ENCODE measurements at places on chromosomes 6 and 20.
A peak's percentile ranks its signal among the peaks of the same experiment; 100 is the strongest.

GRCh38 chr20:52420805-52421204, 229.2 kb upstream of the ZFP64 start:
- no peaks in the 10 kb centered on the region for H3K4me1 ChIP-seq
- no peaks in the 10 kb centered on the region for H3K27me3 ChIP-seq
- no peak overlapping the region for H3K4me3 ChIP-seq
- H3K36me3 ChIP-seq: no peaks in the 10 kb centered on the region
- DNase-seq: no peak

- H3K27me3 ChIP-seq: no peaks in the 10 kb centered on the region
- no peak for DNase-seq
- no peaks in the 10 kb centered on the region for H3K36me3 ChIP-seq
- no peak overlapping the region for H3K4me3 ChIP-seq
These were observed 221.9 kb downstream of the ADGRG6 start for GRCh38 chr6:142523515-142524375.

DNA sequence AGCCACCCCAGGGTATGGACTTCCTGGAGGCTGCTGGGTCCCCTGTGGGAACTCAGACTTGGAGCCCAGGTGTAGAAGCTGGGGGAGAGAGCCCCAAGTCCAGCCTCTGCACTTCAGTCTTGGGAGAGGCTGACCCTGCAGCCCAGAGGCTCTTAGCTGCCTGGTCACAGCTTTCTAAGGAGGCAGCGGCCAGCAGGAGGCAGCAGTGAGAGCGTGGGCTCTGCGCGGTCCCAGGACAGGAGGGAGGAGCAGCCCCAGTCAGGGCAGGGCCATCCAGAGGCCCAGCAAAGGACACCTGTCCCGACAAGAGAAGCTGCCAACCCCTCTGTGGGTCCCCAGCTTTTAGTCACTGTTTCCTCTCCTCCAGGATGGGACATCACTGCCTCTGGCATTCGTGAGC, 9.4 kb downstream of the TREML2 start:
- no peaks in the 10 kb centered on the region for H3K4me1 ChIP-seq
- H3K27me3 ChIP-seq: peaks cover 33% of the 10 kb centered on the region
- no peak for DNase-seq

GRCh38 chr6:57190140-57190539, 18.0 kb downstream of the BAG2 start:
- DNase-seq: no peak
- peaks cover 3% of the 10 kb centered on the region for H3K36me3 ChIP-seq
- H3K4me3 ChIP-seq: no peak overlapping the region
- H3K27me3 ChIP-seq: no peaks in the 10 kb centered on the region

DNA sequence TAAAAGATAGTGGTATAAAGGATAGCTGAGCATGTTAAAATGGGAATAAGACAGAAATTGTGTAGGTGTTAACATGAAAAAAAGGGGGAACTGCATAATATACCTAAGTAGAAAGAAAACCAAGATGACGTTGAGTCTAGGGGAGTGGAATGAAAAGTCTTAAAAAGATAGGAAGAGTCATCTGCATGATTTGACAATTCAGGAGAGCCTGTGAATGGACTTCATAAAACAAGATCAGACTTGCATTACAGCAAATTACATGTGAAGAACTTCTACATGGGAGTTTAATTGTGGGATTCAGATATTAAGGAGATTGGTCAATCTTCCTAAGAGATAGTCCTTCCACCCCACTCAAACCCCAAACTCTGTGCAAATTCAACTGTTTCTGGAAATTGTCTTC, 85.5 kb downstream of the WASF1 start:
- no peaks in the 10 kb centered on the region for H3K27me3 ChIP-seq
- no peak overlapping the region for H3K27ac ChIP-seq
- H3K36me3 ChIP-seq: no peaks in the 10 kb centered on the region
- no peak for DNase-seq
- H3K4me1 ChIP-seq: peaks cover 12% of the 10 kb centered on the region
- H3K4me3 ChIP-seq: no peak overlapping the region

- no peak overlapping the region for H3K27ac ChIP-seq
- no peak for DNase-seq
- no peaks in the 10 kb centered on the region for H3K27me3 ChIP-seq
- H3K36me3 ChIP-seq: no peaks in the 10 kb centered on the region
These were observed 5.9 kb upstream of the NQO2 start for GRCh38 chr6:2993755-2994317.

- H3K4me3 ChIP-seq: no peak overlapping the region
- H3K27me3 ChIP-seq: peaks cover 77% of the 10 kb centered on the region
- DNase-seq: no peak
- no peaks in the 10 kb centered on the region for H3K36me3 ChIP-seq
- no peak overlapping the region for H3K27ac ChIP-seq
- H3K4me1 ChIP-seq: peaks cover 4% of the 10 kb centered on the region
These were observed 21.3 kb downstream of the AARS2 start for GRCh38 chr6:44291841-44292240.

DNA sequence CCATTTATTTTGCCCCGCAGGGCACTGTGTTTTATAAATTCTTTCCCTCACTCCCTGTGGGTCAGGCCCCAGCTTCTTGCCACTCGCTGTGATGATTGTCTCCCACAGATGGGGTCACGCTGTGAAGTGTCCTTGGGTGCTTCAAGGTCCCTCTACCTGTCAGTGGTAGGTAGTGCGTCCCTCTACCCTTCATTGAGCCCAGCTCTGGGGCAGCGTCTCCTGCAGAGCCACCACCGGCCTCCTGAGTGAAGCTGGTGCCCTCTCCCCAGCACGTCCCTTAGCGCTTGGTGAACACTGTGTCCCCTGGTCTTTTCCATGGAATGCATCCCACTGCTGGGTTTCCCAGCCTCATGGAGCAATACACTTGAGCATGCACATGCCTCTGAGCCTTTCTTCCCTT, 108.2 kb downstream of the NRN1 start:
- no peak for DNase-seq
- no peaks in the 10 kb centered on the region for H3K27me3 ChIP-seq
- no peaks in the 10 kb centered on the region for H3K4me1 ChIP-seq
- no peaks in the 10 kb centered on the region for H3K36me3 ChIP-seq
- no peak overlapping the region for H3K4me3 ChIP-seq
- no peak overlapping the region for H3K27ac ChIP-seq

- no peaks in the 10 kb centered on the region for H3K4me1 ChIP-seq
- no peak overlapping the region for H3K27ac ChIP-seq
- peak; percentile 57 for DNase-seq
- no peaks in the 10 kb centered on the region for H3K36me3 ChIP-seq
These were observed 124.5 kb downstream of the PHACTR3 start for GRCh38 chr20:59728722-59729430.

- H3K27me3 ChIP-seq: no peaks in the 10 kb centered on the region
- no peak overlapping the region for H3K4me3 ChIP-seq
- no peak overlapping the region for H3K27ac ChIP-seq
- H3K36me3 ChIP-seq: no peaks in the 10 kb centered on the region
- no peaks in the 10 kb centered on the region for H3K4me1 ChIP-seq
These were observed 30.5 kb upstream of the SMIM8 start for GRCh38 chr6:87291883-87292282.

DNA sequence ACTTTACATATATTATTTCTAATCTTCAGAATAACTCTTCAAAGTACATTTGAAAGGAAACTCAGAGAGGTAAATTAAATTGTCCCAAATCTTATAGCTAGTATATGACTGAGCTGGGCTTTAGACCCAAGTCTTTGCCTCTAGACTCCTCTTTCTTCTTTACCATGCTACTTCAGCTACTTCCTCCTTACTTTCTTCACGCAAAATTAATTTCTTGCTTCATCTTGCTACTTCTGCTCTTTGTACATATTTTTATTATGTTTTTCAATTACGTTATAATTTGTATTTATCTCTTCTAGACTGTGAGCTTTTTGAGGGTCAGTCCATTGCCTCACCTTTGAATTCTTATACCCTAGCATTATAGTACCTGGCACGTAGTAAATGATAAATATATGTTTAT, 5.3 kb downstream of the TMEM170B start:
- no peaks in the 10 kb centered on the region for H3K27me3 ChIP-seq
- DNase-seq: no peak

DNA sequence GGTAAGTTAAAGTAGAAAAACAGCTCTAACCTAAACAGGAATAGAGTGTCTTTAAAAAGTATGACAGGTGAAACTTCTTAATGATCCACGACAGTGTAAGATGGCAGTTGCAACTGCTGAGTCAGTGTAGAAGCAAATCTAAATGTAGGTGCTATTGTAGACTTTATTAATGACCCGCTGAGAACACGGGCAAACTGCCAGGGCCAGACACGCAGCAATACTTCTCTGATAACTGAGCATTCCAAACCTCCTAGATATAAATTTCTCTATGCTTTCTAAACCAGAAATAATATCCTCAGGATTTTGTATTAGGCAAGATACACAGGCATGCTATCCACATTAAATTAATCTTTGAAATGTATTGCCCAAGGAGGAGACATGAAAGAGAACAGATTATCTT, 1076.4 kb downstream of the HACE1 start:
- H3K27ac ChIP-seq: no peak overlapping the region
- no peak for DNase-seq
- H3K4me1 ChIP-seq: no peaks in the 10 kb centered on the region

GRCh38 chr6:148965287-148965686, 218.5 kb downstream of the UST start:
- no peak overlapping the region for H3K27ac ChIP-seq
- no peaks in the 10 kb centered on the region for H3K4me1 ChIP-seq
- no peak overlapping the region for H3K4me3 ChIP-seq
- no peaks in the 10 kb centered on the region for H3K27me3 ChIP-seq
- no peak for DNase-seq
- H3K36me3 ChIP-seq: no peaks in the 10 kb centered on the region

DNA sequence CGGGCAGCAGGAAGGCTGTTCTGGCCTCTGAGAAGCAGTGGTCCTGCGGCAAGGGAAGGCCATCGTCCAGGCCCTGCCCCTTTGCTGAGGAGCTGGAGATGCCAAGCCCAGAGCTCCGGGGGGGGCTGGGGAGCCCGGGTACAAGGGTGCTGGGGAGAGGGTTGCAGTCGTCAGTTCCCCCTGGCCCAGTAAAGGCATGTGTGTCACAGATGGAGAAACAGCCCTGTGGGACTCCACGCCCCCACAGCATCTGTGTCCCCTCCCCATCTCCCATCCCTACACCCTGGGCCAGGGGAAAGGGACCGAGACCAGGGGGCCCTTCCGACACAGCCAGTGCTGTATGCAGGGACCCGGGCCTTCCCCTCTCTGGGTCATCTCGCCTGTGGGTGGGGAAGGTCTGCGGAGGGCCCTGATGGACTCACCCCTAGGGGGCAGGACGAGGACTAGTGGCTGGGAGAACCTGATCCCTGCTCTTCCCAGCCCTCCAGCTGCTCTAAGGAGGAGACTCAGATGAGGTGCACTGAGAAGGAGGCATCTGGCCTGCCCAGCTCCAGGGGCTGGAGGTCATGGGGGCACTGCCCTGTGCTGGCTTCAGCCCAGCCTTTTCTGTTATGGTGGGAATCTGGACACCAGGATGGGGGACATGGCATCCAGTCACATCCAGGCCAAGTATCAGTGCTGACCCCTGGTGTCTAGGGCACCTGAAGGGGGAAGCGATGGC, 609 bp downstream of the MYL9 start:
- peak overlapping the region; percentile 89 for H3K27ac ChIP-seq
- no peaks in the 10 kb centered on the region for H3K27me3 ChIP-seq
- peaks cover 12% of the 10 kb centered on the region for H3K36me3 ChIP-seq
- H3K4me3 ChIP-seq: peak overlapping the region; percentile 63
- DNase-seq: no peak

- H3K27ac ChIP-seq: no peak overlapping the region
- no peaks in the 10 kb centered on the region for H3K36me3 ChIP-seq
- no peaks in the 10 kb centered on the region for H3K27me3 ChIP-seq
- DNase-seq: no peak
- H3K4me3 ChIP-seq: no peak overlapping the region
These were observed 232.3 kb downstream of the COL12A1 start for GRCh38 chr6:74973591-74973990.

- H3K27ac ChIP-seq: no peak overlapping the region
- DNase-seq: no peak
These were observed 49.3 kb upstream of the SCAF8 start for GRCh38 chr6:154683756-154684523.
